Stimulated activated CD8-positive, alpha-beta memory T cell treated with anti-CD3 and anti-CD28 coated beads, Interleukin-15, amount 100 ng/mL, for 4 hours (primary cell): ENCODE measurements at places on chromosomes 16 and 17.

DNA sequence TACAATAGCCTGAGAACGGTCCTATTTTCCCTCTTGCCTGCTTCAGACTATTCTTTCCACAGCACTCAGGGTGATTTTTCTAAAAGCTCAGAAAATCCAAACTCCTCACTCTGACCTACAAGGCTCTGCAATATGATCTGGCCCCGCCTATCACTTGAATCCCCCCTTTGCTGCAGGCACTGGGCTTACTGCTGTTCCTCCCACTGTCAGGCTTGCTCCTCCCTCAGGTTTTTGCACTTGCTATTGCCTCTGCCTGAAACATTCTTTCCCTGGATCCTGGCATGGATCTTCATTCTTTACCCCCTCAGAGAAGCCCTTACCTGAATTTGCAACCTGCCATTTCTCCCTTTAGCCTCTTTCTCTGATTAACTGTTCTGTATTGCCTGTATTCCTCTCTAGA, 52.3 kb downstream of the RPGRIP1L start:
- DNase-seq, result no peak

DNA sequence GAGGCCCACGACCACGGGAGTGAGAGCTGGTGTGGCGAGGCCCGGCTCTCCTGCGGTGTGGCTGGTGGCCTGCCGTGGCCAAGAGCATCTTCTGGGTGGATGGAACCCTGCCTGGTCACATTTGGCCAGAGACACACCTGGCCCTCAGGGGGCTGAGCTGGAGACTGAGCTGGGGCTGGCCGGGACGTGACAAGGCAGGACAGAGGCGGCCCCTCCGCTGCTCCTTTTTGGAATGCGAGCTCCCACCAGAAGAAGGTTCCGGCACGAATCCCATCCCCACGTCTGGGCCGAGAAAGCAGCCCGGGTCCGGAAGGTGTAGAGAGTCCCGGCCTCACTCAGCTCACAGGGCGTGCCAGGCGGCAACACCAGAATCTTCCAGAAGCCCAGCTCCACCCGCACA, 26.0 kb upstream of the CHMP6 start:
- no peak for DNase-seq

GRCh38 chr17:28908640-28909167, 5.8 kb upstream of the DHRS13 start:
- DNase-seq, result no peak

DNA sequence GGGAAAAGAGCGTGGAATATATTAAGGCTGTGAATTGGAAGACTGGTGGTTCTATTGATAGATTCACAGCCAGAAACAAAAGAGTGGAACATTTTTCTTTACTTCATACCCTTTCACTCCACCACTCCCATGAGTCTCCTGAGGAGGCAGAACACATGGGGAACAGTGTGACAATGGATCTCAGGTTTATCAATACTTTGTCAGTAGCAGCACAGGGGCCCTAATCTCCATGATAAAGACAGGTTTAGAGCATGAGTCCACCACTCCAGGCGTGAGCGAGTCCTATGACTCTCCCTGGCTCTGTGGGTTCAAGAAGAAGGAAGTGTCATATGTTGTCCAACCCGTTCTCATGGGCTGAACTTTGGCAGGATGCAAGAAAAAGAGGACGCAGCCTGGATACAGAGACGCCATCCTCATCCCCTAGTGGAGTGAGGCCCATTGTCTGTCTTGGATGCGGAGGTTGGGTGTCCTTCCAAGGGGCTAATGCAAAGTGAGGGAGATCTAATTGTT, 361.2 kb downstream of the TMEM114 start:
- no peak for DNase-seq

- DNase-seq, result no peak
Observed at GRCh38 chr16:81654346-81654745, 124.7 kb upstream of the PLCG2 start.

GRCh38 chr17:72592242-72592966, 471.6 kb downstream of the SOX9 start:
- no peak for DNase-seq

GRCh38 chr16:68062910-68063393, 22.2 kb upstream of the NFATC3 start:
- no peak for DNase-seq

DNA sequence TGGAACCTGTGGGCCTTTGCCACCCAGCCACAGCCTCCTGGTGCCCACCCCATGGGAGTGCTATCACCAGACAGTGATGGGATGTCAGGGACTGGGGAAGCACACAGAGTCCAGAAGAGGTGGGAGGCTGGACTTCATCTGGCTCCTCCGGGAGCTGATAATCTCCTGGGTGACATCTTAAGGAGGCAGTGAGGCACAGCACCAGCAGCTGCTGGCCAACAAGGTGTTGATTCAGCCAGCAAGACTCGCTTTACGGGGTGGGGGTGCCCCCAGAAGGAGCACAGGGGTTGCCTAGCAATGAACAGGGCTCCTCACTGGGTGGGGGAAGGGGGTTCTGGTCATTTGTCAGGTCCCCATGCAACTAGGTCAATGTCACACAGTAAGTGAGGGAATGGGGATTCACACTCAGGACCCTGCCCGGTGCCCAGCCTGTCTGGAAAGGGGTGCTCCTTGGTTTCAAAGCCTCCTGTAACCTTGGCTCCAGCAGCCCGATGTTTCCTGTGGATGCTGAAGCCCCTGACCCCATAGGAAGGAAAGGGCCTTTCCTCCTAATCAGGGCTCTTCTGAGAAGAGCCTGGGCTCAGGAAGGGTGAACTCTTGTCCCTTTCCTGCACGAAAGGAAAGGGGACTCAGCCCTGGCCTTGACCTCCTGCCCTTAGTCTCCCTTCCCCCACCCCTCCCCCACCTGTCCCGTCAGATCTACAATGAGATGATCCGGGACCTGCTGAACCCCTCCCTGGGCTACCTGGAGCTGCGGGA, 17.7 kb downstream of the KIF19 start:
- DNase-seq, result no peak

GRCh38 chr17:50832267-50832863, 3.0 kb upstream of the WFIKKN2 start:
- DNase-seq, result no peak

GRCh38 chr16:66457888-66458287, 30.8 kb downstream of the BEAN1 start:
- no peak for DNase-seq

DNA sequence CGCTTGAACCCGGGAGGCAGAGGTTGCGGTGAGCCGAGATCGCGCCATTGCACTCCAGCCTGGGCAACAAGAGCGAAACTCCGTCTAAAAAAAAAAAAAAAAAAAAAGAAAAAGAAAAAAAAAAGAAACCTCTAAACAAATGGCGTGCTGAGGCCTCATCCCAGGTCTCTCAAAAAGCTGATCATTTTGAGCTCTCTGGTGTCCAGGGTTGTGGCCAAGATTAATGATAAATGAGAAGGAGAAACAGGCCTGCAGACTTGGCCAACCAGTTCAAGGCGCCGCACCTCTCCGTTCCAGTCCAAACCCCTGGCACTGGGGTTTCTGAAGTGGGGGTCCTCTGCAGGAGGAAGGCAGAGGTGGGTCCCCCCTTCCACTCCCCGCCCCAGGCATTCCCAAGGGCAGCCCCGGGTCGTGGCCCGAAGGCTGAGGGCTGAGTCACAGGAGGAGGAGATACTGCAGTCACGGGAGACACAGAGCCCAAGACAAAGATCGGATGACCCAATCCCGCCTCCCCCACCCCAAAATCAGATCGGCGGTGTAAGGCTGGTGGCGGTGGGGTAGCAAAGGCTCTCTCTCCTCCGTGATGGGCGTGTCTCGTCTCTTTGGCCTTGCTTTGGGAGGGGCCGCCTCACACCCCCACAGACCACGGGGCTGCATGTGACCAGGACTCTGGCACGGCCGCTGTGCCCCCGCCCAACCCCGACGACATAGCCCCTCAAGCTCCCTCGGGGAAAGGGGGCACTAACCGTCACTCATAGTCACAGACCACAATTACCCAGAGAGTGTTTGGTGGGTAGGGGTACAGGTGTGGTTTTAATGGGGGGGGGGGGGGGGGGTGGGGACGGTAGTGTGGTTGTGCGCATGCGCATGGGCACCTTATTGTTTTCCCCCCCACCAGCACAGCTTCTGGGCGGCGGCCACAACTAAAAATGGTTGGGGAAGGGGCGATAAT, 1.1 kb downstream of the VAT1 start:
- DNase-seq, result no peak

DNA sequence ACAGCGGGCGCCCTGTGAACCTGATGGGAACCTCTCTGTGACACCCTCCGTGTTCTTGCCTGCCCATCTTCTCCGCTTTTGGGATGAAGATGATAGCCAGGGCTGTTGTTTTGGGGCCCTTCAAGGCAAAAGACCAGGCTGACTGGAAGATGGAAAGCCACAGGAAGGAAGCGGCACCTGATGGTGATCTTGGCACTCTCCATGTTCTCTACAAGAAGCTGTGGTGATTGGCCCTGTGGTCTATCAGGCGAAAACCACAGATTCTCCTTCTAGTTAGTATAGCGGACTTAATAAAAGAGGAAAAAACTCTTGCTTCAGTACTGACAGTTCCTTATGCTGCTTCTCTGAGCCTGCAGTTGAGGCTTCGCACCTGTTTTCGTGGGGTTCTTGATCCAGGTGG, 10.5 kb downstream of the CDK5RAP3 start:
- no peak for DNase-seq

DNA sequence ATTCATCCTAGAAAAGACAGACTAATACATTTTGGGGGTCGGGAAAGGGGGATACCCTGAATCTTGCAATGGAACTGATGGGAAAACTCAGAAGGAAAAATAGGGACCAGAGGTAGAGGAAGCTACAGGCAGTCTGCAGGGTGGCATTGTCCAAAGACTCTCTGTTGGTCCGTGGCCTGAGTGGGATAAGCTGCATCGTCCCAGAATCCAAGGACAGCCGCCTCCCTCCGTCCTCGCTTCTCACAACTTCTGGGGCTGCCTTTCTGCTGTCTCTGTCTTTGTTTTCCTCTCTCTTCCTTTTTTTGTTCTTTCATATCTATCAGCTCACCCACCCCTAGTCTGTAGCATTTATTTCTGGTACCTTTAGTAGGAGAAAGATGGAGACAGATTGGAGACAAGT, 1052.6 kb upstream of the RBFOX1 start:
- no peak for DNase-seq

GRCh38 chr17:76969598-76970172, 101.5 kb downstream of the MGAT5B start:
- no peak for DNase-seq

- DNase-seq, result no peak
Observed at GRCh38 chr17:77253611-77254051, 112.9 kb downstream of the SEC14L1 start.

DNA sequence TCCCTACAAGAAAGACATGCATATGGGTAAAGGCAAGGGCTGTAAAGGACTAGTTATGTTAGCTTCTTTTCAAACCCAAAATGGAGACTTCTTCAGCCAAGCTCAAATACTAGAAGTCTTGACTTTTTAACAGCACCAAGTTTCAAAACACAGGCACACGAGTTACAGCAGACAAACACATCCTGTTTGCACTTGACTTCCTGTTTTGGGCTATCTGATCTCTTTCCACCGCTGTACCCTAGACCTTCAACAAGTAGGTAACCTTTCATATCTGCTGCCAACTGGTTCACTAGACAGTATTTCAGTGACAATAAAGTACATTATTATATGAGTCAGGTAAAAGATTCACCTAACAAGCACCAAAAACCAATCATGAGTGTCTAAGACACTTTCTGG, 12.3 kb downstream of the RFFL start:
- DNase-seq, result no peak

DNA sequence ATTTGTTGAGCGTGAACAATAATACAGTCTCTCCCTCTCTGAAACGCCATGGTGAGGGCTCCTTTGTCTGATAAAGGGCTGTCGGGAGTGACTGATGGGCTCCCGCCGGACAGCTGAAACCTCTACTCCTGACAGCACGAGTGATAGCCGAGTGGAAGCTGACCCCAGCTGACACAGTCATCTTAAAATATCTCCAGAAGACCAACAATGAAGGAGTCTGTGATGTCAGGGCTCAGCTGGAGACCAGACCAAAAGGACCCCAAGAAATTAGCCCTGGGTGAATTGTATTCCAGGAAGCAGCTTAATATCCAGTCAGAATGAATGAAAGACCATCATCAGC, 22.4 kb downstream of the CCDC182 start:
- no peak for DNase-seq

DNA sequence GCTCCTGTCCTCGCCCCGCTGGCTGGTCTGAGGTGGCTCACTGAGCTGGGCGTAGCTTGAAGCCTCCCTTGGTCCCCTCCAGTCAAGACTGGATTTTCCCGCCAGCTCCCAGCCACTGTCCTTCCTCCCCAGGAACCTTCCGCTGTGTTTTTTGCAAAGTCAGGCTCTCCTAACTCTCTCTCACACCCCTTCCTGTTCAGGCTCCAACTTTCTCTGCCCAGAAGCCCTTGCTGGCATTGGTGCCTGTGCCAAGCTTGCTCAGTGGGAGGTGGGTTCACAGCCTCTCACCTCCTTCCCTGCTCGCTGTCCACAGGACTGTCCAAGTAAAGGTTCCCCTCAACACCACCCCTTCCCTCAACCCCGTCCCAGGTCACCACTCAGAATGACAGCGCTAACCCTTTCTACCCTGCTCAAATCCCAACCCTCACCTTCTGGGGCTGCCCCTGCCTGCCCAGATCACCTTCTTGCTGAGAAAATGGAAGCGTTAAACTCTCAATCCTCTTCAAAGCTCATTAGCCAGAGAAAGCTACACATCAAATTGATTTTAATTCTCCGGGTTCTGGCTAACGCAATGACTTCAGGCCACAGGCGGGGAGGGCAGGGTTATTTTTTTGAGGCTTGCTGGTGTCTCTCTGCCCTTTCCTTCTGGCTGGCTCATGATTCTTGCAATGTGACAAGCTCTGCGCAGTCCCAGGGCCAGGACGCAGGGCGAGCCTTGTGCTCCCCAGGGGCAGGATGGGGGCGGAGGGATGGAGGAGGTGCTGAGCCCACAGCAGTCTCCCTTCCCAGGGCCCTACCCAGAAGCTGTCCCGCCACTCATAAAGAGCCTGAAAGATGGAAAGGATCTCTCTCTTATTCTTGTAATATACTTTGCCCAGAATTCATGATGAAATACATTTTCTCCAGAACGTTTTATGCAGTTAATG, 357.2 kb upstream of the TNRC6C start:
- DNase-seq, result no peak

DNA sequence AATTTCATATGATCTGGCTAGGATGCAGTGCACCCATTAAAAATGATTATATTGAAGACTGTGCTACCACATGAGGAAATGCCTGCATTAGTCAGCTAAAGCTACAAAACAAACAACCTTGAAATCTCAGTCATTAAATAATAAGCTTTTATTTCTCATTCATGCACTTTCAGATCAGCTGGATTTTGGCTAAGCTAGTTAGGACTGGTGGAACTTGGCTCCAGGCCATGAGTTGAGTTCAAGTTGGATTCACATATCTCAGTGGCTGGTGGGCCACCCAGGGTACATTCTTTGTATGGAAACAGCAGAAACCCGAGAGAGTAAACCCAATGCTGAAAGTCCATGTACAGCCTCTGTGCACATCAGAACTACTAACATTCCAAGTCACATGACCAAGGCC, 6.4 kb upstream of the SLFN12L start:
- DNase-seq, result no peak
